Stimulated activated CD4-positive, alpha-beta T cell treated with anti-CD3 and anti-CD28 coated beads, TNF-alpha, amount 100 ng/mL, for 48 hours (primary cell): ENCODE measurements at places on chromosomes 11 and 22.

DNA sequence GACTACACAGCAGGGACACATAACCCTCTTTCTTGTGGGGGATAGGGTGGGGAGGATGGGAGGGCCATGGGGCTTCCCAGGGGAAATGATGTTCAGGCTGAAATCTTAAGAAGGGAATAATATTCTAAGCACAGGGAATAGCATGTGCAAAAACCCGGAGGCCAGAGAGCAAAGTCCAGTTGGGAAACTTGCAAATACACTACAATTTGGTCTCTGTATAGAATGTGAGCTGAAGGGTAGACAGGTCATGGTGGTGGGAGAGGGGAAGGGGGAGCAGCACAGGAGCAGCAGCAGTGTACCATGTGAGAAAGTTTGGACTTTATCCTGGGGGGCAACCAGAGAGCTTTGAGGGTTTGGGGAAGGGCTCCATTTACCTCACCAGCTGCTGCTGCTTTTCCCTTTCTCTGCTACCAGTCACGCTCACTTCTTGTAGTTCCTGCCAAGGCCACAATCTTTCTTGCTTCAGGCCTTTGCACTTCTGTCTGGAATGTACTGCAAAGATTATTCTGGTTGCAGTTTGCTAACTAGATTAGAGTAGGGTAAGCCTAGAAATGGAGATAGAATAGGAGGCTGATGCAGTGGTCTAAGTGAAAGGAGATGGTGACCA is 43.0 kb downstream of the KREMEN1 start:
- no peak for DNase-seq

GRCh38 chr11:34798985-34799384 is 117.2 kb downstream of the APIP start:
- no peak for DNase-seq

DNA sequence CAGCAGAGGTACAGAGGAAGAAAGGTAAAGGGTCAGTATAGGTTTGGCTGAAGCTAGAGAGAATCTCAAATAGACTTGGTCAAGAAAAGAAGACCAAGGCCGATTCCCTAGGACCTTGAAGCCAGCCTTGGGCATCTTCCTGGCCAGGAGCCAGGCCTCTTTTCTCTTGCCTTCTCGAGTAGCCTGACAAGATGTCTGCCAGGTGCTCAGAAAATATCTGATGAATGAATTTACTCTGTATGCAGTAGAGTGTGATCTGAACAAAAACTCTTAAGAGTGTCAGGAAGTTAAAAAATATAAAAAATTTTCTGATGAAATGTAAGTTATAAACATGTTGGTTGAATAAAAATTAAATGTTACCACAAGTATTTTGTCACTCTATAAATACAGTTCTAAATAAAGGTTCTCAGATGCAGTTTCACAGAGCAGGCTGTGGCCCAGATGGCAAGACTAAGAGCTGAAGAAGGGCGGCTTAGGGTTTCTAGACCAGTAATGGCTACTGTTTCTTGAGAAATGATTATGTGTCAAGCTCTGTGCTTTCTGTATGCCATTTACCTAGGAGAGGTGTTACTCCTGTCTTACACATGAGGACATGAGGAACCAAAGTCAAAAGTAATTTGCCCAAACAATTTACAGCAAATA is 98.1 kb downstream of the ATXN10 start:
- no peak for DNase-seq

- no peak for DNase-seq
Observed at GRCh38 chr11:1310772-1311468, 1.5 kb upstream of the TOLLIP start.

- DNase-seq: no peak
Observed at GRCh38 chr11:15145615-15146014, 30.9 kb downstream of the INSC start.

- no peak for DNase-seq
Observed at GRCh38 chr11:109968781-109969180, 124.4 kb upstream of the ZC3H12C start.

GRCh38 chr22:32926600-32926999 is 125.1 kb downstream of the TIMP3 start:
- DNase-seq: no peak

DNA sequence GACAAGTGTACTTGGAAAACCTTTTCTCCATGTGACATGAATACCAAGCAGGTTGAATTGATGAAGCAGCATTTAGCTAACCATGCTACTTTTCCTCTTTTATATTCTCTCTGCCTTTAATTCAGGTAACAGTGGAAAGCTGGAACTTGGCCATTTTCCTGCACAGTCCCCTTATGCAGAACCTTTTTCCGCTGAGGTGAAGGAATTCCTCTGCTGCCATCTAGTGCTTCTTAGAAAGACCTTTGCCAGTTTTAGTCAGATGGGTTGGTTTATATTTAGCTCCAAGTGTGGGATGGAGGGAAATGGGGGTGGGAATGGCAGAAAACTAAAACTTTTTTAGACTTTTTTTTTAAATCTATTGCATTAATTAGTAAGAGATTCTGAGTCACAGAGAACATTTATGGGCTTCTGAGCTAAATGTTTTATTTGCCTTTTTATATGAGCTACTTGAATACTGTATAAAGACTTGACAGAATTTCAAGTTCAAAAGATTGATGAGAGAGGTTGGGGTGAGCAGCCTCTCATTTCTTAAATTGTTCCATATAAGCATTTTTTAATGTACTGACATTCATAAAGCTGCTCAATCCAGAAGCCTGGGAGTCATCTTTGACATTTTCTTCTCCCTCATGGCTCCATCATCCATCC is 153.9 kb upstream of the ZC3H12C start:
- DNase-seq: no peak

GRCh38 chr22:28820885-28821284 is 20.5 kb upstream of the XBP1 start:
- no peak for DNase-seq

DNA sequence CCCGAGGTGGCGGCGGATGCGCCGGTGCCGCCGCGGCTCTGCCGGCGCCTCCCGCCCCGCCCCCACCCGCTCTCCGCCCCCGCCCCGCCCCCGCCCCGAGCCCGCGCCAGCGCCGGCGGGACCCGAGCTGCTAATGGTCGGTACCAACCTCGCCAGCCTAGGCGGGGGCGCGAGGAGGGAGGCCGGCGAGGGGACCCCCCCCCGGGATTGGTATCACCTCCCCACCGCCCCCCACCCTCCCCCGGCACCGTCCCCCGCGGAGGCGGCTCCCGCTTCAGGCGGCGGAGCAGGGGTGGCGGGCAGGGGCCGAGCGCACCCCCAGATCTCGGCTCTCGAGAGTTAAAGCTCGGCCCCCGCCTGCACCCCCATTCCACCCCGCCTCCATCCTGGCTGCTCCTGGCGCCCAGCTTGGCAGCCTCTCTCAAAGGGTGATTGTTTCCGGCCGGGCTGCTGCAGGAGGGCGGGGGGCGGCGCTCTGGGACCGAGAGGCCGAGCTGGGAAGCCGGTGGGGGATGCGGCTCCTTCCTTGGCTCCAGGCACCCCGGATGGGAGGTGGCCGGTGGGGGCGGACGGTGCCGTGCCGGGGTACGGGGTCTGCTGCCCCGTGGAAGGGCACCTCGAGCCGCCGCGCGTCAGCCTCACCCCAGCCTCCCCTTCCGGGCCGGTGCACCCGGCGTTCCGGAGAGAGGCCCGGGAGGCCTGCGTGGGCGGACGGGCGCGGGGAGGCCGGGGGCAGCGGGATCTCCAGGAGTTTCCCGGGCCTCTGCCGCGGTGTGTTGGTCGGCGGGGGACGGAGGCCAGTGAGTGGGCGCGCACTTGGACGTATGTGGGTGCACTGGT is at the start of gene B3GAT1:
Gene B3GAT1, minus strand, starts transcription at position 40 of the 840 bp plus-strand sequence. CDS start 24,583 bp downstream, outside the sequence.
- no peak for DNase-seq

DNA sequence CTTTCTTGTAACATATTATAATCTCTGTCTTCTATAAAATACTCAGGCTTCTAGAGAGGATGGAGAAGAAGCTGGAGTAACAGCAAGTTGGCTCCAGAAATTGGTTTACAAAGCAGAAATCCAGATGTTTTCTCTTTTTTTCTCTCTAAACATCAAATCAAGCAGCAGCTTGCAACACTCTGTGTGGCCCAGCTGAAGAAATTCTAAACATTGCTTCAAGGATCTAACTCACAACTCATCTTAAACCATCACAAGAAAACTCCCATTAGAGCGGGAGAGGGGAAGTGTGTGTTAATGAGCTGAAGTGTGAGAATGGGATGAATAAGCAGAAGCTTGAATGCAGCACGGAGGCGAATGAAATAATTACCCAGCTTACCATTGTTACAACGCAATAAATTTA is 146.5 kb downstream of the OPCML start:
- DNase-seq: no peak

DNA sequence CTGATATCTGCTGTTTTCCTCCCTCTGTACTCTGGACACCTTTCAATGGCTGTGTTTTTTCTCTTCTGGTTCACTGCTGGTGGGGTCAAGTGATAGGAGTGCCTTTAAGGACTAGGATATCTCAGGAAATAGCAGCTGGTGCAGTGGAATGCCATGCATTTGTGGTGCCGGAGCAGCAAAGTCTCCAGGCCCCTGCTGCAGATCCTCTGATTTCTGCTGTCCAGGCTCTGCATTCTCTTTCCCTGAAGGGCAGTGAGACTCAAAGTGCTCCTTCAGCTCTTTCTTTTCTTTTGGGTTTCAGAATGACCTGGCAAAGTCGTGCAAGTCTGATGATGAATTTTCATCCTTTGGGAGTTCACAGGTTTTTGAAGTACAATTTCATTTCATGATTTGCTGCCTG is 774.3 kb downstream of the FAM181B start:
- DNase-seq: no peak

GRCh38 chr11:64233913-64234586 is at the start of gene VEGFB:
Gene VEGFB (plus strand): TSS chr11:64234584. CDS start chr11:64234834, 250 bp downstream.
- DNase-seq: peak; percentile 58

DNA sequence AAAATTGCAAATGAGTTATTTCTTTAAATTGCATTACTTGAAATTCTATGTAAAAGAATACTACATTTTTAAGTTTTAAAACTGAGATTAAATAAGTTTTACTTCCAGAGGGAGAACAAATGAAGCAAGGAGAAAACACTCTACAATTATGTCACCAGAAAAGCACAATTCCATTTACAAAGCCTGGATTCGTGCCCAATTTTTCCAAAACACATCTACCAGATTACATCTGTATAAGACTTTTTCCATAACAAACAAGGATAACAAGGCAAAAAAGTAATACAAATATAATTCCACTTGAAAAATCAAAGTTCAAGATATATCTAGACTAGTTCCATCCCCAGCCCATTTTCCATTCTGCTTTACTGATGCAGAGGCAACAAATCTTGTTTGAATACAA is 40.5 kb downstream of the MTMR2 start:
- no peak for DNase-seq

DNA sequence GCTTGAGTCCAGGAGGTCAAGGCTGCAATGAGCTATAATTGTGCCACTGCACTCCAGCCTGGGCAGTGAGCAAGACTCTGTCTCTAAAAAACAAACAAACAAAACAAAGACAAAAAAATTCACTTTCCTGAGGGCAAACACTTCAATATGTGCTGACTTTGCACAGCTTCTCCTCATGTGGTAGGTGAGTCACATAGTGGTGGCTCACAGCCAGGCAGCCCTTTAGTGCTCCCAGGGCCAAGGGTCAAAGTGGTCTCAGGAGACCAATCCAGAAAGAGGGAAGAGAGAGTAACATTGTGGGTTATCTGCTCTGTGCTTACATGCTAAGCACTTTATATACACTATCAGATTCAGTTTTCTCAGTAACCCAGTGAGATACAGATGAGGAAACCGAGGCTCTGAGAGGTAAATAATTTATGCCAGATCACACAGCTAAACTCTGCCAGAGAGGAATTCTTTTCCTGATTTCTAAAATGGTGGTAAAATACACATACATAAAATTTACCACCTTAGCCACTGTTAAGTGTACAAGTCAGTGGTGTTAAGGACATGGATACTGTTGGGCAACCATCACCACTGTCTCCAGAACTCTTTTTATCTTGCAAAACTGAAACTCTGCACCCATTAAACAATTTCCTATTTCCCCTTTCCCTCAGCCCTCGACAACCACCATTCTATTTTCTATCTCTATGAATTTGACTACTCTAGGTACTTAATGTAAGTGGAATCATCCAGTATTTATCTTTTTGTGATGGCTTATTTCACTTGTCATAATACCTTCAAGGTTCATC is 231.7 kb upstream of the NARS2 start:
- no peak for DNase-seq

GRCh38 chr11:75135021-75135650 is 15.8 kb upstream of the SLCO2B1 start:
- no peak for DNase-seq

- peak; percentile 40 for DNase-seq
Observed at GRCh38 chr11:122853971-122854446, 15.7 kb downstream of the CRTAM start.

GRCh38 chr22:33986167-33986771 is 66.0 kb upstream of the LARGE1 start:
- no peak for DNase-seq

DNA sequence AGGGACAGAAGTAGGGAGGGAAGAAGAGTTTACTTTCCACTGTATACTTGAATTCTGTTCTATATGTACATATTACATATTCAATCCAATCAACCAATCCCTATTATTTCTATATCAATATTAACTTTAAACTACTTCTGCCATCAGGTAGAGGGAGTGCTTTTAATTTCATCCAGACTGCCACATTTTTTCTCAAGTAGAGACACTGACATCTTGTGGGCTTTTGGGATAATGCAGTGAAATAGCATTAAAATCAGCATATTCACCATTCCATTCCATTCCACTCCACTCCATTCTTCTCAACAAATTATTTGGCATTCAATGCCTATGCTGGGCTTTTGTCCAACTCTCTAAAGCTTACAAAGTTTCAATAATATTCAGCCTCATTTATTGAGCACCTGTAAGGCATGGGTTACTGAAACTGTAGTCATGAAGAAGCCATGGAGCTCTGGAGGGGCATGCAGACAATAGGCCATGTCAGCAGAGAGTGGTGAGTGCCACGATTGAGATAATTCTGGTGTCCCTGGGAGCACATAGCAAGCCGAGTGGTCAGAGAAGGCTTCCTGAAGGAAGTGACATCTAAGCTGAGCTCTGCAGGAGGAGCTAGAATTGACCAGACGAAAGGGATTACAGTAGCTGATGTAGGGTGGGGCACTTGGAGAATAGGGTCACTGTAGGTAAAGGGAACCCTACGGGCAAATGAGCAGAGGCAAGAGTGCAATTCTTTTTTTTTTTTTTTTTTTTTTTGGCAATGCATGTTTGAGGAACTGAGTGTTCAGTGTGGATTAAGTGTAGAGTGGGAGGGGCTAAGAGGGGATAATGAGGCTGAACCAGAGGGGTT is 12.8 kb upstream of the CLPB start:
- DNase-seq: no peak

GRCh38 chr11:65802841-65803240 is 16.0 kb downstream of the OVOL1 start:
- no peak for DNase-seq

GRCh38 chr11:45665933-45666647 is 668 bp upstream of the CHST1 start:
- no peak for DNase-seq
